ENCODE measurements at places on chromosomes 6 and 20.

DNA sequence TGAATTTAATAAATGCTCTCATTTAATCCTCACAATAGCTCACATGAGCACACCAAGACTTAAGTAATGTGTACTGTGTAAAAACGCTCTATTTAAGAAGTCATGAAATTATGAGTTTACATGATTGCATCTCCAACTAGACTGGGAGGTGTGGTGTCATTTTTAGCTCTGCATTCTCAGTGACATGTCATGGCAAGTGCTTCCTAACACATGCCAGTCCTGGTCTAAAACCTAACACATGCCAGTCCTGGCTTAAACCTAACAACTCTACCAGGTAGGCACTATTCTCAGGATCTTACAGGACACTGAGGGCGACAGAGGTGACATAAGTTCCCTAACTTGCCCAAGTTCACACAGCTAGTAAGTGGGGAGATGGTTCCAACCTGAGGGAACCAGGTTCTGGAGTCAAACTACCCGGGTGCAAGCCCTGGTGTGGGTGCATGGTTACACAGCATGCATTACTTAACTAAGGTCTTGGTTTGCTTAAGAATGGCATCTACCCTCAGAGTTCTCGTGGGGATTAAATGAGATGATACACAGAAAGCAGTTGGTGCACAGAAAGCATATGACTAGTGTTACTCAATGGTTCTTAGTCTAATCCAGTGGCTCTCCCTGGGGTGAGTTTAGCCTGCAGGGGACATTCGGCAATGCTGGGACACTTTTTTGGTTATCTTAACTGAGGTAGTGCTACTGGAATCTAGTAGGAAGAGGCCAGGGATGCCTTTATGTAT, 14.7 kb downstream of the CLDN20 start:
- DNase-seq: no peak

GRCh38 chr6:111823831-111824607, 49.2 kb downstream of the FYN start:
- DNase-seq: no peak

DNA sequence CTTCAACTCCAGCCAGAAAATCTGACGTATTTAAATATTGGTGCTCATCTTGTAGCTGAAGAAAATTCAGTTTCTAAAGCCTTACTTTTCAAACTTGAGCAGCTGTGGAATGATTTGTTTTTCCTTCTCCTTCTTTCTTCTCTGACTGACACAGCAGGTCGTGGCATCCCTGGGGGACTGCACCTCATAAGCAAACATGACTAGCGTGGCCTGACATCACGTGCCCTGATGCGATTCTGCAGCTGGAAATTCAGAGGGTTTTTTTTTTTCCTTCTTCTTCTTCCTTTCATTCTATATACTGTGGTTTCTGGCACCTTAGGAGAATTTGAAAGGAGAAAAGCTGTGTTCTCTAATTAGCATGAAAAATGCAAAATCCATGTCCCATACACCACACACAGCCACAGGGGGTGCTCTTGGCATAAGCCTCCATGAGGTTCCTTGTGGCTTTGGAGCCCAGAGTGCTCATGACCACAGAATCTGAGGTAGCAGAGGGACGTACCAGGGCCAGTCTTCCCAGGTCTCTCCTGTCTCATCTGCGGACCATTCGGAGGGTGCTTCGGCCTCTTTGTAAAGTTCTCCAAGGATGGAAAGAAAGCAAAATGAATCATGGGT, 258.5 kb upstream of the CDH4 start:
- no peak for DNase-seq

- DNase-seq: peak; percentile 89
These were observed 104.6 kb upstream of the AKIRIN2 start for GRCh38 chr6:87806635-87807034.

GRCh38 chr6:63352069-63352543, 32.3 kb upstream of the LGSN start:
- DNase-seq: peak; percentile 21
